Tibial nerve (tissue), 4 donors: ENCODE measurements at places on chromosomes 7 and 10. TPM values are rescaled to one million over a fixed set of nuclear protein-coding genes. Genes with fewer than 3 reads are reported as not detected.
A peak's percentile ranks its signal among the peaks of the same experiment; 100 is the strongest.

GRCh38 chr10:43384252-43385221 lies 13.1 kb downstream of the FXYD4 start:
- no peak for DNase-seq

- no peak for DNase-seq
Observed at GRCh38 chr7:3068530-3068929, 24.9 kb upstream of the CARD11 start.

The HTRA1 gene
- 163 TPM for total RNA-seq

The NME8 gene
- not detected for total RNA-seq

DNA sequence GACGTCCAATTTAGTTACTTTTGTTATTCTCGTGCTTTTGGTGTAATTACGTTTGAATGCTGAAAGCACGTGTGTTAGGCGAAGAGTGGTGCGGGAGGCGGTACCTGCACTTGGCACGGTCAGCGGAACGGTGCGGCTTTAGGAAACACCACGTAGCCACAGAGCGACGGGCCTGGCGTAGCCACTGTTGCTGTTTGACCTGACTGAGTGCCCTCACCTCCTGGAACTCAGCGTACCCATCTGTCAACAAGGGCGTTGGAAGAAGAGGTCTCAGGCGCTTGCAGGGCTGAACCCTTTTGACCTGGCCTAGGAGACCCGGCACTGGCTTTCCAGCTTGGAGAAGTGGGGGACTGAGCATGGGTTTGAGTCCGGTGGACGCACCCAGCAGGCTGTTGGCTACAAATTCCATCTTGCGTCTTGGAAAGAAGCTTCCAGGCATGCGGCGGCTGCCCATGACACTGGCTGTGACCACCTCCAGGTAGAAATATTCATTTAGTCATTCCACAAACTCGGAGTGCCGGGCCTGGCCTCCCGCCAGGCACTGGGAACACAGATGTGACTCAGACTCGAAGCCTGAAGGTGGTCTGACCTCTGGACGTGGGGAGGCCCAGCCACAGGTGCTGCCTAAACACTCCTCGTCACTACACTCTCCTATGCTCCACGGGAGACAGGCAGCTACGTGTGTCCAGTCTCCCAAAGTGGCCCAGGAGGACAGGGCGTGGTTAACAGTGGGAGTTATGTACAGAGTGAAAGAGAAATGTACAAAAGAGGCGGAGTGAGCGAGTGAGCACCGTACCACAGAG lies 22.2 kb downstream of the FAM20C start:
- DNase-seq = no peak

GRCh38 chr10:10333622-10334021 lies 684.0 kb upstream of the CELF2 start:
- DNase-seq = no peak

- DNase-seq = no peak
Observed at GRCh38 chr7:2106924-2107323, 125.8 kb downstream of the MAD1L1 start.

The KCNMA1 gene
- total RNA-seq = 16.2 TPM

The PUS7 gene
- 15.1 TPM for total RNA-seq

DNA sequence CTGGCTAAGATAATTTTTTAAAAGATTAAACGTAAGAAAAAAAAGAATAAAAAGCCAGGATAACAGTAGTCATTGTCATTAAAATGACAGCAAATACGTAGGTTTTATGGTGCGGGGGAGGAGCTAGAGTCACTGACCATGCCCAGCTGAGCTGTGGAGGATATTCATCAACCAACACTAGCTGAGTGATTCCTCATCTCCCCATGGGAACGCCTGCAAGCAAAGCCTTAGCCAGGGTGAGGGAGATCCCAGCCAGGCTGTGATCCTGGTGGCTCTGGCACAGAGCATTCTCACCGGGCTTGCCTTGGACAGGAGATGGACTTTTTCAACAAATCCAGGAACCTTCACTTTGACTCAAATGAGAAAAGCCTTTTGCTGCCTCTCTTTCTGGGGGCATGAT lies 94.2 kb downstream of the HIP1 start:
- no peak for DNase-seq

DNA sequence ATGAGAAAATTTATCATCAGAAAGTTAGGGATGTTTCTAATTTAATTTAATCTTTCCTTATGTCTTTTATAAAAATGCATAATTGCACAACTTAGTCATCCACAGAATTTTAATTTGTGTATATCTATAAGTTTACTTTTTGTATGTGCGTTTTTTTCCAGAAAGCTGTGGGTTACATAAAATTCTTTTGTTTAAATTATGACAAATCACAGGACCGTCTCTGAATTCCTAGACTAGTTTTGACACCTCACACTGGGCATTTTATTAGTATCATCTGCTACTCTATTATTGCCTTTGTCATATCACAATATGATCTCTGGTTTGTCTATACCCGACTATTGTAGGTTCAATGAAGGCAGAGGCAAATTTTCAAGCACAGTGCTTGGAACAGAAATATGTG lies 482.4 kb upstream of the SEMA3D start:
- no peak for DNase-seq

DNA sequence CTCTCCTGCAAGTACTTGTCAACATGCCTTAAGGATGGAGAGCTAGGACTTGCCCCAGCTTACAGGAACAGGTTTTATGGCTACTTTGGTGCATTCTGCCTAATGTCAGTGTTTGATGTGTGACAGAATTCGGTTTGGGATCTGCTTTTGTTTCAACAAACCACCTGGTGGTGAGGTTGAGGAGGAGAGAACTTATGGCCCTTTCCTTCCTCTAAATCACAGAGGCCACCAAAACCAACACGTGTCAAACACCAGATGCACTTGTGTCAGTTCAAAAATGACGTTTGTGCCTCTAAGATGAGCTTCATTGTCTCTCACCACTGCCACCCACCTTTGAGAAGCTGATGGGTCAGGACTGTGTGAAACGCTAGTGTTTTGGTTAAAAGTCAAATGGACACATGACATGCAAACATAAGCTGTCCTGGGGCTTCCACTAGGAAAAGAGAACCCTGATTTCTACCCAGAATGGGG lies 83.9 kb downstream of the OSBPL3 start:
- no peak for DNase-seq

DNA sequence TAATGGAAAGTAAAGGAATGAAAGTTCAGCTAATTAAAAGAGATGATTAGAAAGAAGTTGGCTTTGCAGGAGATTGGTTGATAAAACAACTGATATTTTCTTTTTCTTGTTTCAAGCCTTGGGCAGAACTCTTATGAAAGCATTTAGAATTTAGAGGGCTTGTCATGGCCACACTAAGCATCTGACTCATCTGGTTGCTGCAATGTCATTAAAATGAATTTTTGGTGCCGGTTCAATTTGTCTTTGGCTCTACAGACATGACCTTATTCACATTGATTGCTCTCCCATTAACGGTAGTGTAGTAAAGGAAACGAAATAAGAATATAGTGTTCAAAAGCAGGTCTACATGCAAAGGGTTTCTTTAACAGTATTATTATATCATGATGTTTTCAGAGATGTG lies 1012.4 kb upstream of the C7orf33 start:
- DNase-seq = no peak

The PRTFDC1 gene
- 1.1 TPM for total RNA-seq

DNA sequence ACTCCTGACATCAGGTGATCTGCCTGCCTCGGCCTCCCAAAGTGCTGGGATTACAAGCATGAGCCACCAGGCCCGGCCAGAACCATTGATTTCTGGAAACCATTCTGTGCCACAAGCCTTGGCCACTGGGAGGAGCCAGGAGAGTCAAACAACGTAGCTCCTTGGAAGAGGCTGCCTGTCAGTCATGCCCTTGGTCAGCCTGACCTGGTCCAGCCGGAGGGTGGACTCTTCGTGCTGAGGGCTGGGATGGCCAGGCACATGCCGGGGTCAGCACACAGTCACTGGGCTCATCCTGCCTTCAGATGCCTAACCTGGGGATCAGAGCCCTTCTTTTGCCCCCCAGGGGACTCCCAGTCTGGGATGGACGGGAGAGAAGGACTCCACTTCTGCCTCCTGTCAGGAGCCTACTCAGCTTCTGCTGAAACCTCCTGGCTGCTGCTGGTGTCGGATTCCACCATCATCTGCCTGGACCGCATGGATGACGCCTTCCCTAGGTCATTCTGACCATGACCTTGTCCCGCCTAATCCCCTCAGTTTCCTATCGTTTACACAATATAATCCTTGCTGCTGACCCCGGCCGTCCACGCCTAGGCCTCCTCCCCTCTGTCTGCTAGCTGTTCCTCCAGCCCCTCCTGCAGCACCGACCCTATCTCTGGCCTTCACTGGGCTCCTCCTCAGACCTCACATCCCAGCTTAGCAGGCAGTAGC lies 30.4 kb downstream of the TMEM270 start:
- no peak for DNase-seq

GRCh38 chr10:60760711-60761210 lies 17.5 kb upstream of the CDK1 start:
- no peak for DNase-seq

GRCh38 chr10:69965086-69965485 lies 87.6 kb upstream of the MACROH2A2 start:
- DNase-seq = peak; percentile 1
